T-helper 2 cell (primary cell): ENCODE measurements at places on chromosomes 7 and 10.

GRCh38 chr7:152674860-152675758 lies 832 bp downstream of the XRCC2 start:
- no peak for DNase-seq

DNA sequence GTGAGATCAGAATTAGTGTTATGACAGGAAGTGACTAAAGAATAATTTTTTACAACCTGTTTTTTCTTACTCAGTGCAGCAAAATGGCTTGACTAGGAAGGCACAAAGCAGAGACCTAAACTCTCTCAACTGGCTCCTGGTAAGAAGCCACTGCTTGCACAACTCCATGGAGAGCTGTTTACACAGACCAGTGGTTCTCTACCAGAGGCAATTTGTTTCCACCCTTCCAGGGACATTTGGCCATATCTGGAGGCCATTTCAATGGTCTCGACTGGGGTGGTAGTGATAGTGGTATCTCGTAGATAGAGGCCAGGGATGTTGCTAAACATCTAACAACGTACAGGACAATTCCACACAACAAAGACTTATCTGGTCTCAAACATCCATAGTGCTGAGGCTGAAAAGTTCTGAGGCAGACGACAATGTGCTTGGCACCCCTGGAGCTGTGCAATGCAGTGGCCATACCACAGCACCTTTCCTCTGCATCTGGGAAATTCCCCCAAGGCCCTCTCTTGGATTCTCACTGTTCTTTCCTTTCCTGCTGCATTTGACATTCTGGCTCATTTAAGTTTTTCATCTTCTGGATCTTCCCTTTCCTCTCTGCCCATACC lies 105.4 kb upstream of the LAMB4 start:
- DNase-seq = no peak

DNA sequence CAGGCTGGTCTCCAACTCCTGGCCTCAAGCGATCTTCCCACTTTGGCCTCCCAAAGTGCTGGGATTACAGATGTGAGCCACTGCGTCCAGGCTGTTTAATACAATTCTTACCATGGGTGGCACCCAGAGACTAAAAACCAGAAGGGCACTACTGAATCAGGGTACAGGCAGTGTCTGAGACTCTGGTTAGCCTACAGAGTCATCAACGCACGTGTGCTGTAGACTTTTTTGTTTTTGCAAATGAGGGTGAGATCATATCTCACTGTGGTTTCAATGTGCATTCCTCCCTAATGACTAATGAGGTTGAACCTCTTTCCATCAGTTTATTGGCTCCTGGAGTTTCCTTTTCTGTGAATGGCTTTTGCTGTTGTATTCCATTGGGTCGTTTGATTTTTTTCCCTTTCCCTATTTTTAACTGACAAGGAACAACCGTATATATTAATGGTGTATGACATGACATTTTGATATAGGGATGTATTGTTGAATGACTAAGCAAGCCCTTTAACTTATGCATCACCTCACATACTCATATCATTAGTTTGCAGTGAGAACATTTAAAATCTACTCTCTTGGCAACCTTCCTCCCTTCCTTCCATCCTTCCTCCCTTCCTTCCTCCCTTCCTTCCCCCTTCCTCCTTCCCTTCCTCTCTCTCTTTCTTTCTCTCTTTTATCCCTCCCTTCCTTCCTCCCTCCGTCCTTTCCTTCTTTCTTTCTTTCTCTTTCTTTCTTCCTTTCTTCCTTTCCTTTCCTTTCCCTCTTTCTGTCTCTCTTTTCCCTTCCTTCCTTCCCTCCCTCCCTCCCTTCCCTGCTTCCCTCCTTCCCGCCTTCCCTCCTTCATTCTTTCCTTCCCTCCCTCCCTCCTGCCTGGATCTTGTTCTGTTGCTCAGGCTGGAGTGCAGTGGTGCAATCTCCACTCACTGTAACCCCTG lies 9.3 kb upstream of the TMEM270 start:
- DNase-seq = no peak

DNA sequence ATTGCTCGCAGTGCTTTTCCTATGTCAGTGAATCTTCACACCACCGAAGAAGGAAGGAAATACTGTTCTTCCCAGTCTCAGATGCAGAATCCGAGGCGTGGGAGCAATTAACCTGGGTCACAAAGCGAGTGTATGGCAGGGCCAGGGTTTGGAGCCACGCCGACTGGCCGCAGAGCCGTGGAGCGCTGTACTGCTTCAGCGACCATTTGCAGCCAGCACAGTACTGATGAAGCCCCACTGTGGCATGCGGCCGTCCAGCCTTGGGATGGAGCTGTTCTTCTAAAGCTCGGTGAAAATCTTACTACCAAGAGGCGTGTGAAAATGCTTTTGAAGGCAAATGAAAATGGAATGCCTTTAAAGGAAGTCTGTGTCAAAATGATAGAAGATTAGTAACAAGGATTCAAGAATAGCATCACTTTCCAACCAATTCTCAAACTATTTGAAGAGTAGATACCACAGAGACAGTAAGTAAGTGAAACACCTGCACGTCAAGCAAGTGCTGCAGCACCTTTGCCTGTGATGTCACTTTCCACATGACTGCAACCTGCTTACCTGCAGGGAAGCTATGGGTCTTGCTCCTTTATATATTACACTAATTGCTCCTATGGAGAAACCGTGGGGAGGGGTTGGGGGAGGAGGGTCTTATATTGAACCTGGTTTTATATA lies 4.9 kb downstream of the PPP2R2D start:
- no peak for DNase-seq

DNA sequence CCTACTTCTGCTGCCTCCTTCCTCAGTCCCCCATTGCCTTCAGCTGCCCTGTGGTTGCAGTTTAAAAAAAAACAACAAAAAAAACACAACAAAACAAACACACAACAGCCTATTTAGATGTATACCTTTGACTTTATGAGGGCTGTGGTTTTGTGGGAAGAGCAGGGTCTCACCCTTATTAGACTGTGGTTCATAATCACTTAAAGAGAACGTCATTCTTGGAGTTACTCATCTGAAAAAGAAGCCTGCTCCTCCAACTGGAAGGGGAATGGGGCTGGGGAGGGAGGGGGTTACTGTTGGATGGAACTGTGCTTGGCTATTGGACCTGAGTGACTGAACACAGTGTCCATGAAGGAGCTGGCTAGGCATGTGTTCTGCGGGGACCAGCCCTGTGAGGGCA lies 48.1 kb downstream of the SDK1 start:
- no peak for DNase-seq
